ENCODE measurements at places on chromosomes 13 and 19.

DNA sequence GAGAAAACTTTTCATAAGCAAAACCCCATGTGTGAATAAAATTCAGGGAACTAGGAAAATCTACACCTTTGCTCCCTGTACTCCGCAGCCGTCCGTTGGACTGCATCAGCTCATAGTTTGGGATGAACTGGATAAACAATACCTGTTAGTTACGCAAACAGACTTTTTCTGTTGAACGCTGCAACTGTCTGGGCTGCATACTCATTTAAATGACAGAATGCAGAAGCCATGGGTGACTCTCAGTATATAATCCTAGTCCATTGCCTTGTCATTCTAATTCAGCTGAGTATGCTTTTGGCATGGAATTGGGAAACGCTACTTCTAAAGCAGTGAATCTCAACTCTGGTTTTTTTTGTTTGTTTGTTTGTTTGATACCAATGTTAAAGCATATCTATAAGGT is 151.6 kb downstream of the SLITRK1 start:
- DNase-seq: no peak

GRCh38 chr13:75752826-75753225 is 116.7 kb downstream of the LMO7 start:
- no peak for DNase-seq

GRCh38 chr19:43651758-43652545 is 12.3 kb upstream of the CADM4 start:
- peak; percentile 37 for DNase-seq

DNA sequence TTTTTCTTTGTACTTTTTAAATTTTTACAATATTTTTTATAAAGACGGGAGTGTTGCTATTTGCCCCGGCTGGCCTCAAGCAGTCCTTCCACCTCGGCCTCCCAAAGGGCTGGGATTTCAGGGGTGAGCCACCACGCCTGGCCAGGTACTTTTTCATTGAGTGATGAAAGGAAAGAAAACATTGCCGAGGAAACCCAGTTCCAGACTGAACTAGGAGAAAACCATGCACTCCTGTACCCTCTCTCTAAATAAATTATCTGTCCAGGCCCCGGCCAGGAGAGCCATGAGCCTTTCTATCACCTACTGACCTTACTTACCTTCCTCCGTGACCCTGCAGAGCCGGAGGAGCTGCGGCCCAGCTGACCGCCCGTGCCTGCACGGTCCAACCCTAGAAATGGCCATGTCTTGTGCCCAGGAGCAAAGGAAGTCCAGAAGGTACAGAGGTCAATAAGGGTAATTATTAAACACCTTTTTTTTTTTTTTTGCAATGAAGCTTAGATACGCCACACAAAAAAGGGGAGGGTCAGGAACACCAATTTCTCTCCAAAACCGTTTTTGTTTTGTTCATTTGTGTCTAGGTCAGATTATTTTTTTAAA is at the start of gene SLC7A9:
Gene SLC7A9, minus strand, starts transcription at position 399 of the 597 bp plus-strand sequence. CDS start 1,233 bp downstream, outside the sequence.
- no peak for DNase-seq

GRCh38 chr19:1975162-1975480 is 34.1 kb downstream of the CSNK1G2 start:
- no peak for DNase-seq

DNA sequence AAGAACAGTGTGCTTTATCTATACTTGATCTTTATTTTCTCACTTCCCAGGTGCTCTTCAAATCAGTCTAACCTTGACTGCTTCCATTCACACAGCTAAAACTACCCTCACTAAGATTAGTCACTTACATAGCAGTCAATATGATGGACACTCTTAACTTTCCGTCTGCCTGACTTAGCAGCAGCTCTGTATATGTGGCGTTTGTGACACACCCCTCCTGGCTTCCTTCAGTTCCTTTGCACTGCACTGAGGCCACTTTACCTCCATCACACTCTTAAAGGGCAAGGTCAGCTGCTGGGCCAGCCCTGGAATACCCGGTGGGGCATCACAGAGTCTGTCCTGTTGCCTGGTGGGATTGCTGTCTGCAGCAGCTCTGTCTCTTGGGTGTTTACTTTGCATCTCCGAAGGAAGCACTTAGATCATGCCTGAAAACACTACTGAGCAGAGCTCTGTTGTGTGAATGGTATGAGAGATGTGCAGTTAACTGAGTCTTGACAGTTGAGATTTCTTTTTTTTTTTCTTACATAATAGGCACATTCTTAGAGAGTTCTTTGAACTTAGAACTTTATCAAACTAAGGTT is 35.6 kb upstream of the IL17D start:
- no peak for DNase-seq

DNA sequence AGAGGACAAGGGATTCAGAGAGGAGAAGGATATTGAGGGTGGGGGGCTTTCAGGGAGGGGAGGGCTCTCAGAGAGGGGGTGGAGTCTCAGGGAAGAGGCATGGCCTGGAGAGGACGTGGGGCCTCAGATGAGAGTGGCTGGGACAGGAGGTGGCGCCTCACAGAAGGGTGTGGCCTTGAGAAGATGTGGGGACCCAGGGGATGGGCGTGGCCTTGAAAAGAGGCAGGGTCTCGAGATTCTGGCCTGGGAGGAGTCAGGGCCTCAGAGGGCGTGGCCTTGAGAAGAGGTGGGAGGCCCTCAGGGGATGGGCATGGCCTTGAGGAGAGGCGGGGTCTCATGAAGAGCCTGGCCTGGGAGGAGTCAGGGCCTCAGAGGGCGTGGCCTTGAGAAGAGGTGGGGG is 23.7 kb upstream of the TNFSF14 start:
- no peak for DNase-seq

GRCh38 chr13:76651286-76651685 is 234.9 kb downstream of the KCTD12 start:
- no peak for DNase-seq

GRCh38 chr13:112602189-112602588 is 14.2 kb upstream of the TUBGCP3 start:
- DNase-seq: no peak

DNA sequence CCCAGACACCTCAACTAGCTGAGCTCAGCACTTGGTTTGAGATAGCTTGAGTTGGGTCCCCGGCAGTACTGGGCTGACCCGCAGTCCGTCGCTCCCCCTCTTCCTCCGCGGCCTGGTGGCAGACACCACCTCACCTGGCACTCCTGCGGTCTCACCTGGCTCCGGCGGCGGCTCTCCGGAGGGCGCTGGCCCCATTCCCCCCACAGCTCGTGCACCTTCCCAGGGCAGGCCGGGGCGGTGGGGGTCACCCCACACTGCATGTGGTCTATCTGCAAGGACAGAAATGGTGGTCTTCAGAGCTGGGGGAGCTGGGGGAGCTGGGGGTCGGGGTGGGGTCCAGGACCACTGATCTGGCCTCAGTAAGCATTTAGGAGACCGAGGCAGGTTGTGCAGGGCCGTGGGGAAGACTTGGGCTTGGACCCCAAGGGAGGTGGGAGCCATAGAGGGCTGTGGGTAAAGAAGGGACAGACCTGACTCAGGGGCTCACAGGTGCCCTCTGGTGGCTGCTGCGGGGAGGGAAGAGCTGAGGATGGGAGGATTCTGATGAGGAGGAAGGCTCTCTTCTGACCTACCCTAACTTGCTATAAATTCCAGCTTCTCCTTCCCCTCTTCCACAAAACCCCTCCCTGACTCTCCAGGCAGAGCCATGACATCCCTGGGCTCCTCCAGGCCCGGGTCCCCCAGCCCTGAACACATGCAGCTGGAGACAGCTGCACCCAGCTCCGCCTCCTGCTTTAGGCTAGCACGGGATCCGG is 6.7 kb upstream of the PLIN4 start:
- DNase-seq: peak; percentile 70

DNA sequence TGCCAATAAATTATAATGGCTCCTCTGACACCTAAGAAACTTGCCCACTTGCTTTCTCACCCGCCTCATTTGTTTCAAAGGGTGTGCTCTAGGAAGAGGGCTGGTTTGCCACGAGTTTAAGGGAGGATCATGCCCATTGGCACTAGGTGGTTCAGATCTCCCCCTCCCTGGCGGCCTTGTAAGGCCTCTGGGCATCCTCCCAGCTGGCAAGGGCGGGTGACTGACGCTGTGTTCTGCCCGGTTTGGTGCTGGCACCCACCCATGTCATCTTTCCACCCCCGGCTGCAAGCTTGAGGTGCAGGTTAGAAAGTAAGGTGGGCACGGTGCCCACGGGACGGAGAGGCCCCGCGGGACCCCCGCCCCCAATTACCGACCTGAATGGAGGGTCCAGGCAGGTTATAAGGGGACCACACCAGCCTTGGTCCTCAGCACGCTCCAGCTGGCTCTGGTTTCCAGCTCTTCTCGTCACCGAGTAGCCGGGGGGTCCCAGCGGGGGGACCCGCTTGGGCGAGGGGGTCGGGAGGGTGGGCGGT is 90.4 kb downstream of the PTPRS start:
- DNase-seq: no peak

GRCh38 chr19:18453269-18454024 is 15.5 kb upstream of the ISYNA1 start:
- no peak for DNase-seq

DNA sequence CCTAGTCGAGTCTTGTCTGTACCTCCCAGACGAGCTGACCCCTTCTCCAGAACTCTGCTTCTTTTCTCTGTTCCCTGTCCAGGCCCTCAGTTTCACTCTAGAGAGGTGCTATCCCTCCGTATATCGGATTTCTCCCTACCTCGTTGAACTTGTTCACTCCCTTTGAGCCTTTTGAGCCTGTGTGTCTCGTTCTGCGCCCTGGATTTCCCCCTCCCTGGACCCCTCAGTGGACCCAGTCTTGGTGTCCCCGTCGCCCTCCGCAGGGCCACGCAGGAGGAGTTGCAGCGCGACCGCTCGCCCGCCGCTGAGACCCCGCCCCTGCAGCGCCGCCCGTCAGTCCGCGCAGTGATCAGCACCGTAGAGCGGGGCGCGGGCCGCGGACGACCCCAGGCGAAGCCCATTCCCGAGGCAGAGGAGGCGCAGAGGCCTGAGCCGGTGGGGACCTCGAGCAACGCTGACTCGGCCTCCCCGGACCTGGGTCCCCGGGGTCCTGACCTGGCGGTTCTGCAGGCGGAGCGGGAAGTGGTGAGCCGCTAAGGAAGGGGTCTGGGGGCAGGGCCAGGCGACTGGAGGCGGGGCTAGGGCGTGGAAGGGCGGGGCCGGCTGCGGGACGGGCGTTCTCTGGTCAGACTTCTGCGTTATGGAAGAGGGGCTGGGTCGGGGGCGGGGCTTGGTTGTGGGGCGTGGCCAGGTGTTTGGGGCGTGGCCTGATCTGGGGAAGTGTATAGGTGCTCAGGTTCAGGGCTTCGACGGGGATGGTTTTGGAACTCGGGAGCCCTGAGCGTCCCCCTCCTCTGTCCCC is 5.5 kb downstream of the EPS8L1 start:
- DNase-seq: peak; percentile 89

DNA sequence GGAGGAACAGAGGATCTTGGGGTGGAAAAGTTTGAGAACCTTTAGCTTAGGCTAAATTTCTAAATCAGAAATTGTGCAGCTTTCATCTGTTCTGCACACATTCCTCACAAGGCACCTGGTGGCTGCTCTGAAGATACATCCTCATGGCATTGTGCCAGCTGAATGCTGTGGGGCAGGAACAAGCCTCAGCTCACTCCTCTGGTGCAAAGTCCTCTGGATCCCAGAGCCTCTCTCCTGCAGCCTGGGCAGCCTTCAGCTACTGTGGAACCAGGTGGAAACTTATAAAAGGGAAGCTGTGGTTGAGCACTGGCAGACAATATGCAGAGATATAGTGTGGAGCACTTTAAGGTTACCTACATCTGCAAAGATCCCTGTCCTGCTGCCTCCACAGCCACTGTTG is 72.3 kb downstream of the KCTD12 start:
- no peak for DNase-seq

- no peak for DNase-seq
These were observed 107.2 kb downstream of the URI1 start for GRCh38 chr19:30049226-30049625.

DNA sequence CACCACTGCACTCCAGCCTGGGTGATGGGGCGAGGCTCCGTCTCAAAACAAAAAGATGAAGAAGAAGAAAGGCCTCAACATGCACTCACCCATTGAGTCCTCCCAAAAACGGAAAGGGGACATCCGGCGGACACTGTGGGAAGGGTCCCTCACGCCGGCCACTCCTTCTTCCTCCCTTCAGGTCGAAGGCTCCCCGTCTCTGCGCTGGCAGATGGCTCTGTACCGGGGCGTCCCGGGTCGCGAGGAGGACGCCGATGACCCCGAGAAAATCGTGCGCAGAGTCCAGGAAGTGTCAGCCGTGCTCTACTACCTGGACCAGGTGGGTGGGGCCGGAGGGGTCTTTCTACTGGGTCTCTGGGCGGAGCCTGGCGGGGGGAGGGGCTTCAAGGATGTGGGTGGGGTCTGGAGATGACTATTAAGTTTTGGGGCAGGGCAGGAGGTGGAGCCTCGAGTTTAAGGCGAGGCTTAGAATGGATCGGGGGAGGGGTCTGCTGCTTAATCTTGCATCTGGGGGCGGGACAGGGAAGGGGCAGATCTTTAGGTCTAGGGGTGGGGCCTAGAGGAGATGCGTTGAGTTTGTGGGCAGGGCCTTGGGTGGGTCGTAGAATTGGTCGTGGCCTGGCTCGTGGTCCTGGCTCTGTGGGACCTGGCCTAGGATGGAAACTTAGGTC is 90.2 kb downstream of the MAP4K1 start:
- DNase-seq: peak; percentile 17

GRCh38 chr13:25619897-25620296 is 248.1 kb downstream of the ATP8A2 start:
- no peak for DNase-seq

GRCh38 chr19:49790866-49791265 is 22.2 kb downstream of the FUZ start:
- no peak for DNase-seq

DNA sequence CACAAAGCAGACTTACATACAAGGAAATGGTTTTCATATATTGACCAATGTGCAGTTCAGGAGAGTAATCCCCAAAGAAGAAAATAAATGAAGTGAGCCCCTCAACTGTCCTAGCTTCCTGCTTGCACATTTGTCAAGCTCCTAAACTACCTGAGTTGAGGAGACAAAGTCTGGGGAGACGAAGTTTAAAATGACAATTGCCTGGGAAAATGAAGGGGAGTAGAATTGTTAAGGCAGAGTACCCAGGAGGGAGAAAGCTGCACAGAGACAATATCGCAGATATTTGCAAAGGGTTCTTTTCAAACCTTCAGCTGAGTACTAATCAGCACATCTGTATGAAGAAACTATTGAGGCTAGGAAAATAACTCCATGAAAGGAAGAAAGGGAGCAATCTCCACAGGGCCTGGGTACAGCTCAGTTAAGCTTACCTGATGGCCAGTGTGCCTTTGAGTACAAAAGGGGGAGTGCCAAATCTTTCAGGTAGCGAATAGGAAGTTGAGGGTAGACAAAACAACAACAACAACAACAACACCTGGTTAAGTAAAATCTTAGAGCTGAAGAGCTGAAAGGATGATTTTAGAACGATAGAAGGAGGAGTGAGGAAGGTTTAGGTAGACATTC is 1700.1 kb upstream of the PRR20A start:
- no peak for DNase-seq
